ENCODE measurements at places on chromosomes 4 and X.

DNA sequence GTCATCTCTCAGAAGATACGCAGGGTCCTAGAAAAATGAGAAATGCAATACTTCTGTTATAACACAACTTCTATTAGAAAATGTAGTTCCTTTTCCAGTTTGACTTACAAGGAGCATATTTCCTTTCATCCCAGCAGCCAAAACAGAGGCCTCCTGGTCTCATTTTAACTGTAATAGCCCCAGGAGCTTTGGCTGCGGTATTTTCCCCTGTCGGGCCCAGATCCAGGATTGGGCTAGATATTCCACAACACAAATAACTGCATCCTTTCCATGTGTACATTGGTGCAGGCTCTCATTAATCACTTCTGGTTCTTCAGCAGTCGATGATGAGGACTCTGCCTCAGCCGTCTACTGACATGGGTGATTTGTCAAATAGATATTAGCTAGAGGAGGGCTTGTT is 166.1 kb downstream of the TENM3 start:
- no peak for DNase-seq

- DNase-seq, result peak; percentile 65
Observed at GRCh38 chrX:74383611-74384010, 37.7 kb upstream of the SLC16A2 start.

DNA sequence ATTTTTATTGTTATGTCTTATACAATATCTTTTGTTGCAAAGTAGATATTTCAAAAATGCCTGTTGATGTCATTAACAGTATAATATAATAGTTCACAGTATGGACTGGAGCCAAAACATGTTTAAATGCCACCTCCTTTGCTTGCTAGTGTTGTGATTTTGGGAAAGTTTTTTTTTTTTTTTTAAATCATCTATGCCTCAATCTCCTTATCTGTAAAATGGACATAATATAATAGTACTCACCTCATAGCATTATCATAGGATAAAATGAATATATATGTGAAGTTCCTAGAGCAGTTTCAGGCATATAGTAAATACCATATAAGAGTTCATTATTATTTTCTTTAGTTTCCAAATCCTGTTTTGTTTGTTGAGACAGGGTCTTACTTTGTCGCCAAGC is 18.3 kb upstream of the MRPL1 start:
- DNase-seq, result no peak

DNA sequence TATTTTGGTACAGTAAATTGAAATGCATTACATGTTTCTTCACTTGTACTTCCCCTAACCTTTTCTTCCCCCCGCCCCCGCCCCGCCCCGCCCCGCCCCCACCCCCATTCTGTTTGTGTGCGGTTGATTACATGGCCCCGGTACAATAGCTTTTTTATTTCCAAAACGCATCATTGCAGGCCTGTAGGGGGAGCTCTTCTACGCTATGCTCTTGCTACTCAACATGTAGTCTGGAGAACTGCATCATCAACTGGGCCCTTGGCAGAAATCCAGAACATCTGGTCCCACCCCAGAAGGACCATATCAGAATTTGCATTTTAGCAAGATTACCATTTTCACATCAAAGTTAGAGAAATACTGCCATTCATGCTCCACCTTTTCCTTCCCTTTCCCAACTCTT is 333.3 kb upstream of the DDX53 start:
- DNase-seq, result no peak

- DNase-seq, result no peak
Observed at GRCh38 chr4:184309241-184310170, 91.8 kb upstream of the ENPP6 start.

DNA sequence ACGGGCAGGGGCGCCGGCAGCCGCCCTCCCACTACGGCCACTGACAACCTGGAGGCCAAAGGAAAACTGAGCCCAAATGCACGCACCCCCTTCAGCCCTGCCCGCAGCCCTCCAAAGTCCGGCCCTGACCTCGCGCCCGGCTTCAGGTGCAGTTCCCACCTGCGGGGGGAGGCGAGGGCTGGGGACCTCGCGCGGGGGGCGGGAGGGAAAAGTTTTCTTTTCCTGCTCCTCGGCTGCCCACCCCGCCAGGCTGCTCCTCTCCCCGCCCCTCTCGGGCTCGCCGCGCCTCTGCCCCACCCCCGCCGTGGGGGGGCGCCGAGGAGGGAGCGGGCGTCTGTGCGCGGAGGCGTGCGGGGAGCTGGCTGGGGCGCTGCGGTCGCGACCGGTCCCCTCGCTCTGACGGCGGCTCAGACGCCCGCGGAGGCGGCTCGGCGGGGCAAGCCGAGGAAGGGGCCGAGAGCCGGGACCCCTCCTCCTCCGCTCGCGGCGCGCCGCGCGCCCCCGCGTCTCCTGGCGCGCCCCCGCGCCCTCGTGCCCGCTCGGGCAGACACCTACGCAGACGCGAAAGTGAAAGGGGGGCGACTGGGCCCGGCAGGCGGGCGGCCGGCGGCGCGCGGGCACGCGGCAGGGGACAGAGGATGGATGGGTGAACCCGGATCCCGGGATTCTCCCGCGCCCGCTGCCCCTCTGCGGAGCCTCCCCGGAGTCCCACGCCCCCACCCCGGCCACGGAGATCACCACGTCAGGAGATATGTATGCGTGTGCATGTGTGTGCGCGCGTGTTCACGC is 3.1 kb upstream of the NR3C2 start:
- no peak for DNase-seq

DNA sequence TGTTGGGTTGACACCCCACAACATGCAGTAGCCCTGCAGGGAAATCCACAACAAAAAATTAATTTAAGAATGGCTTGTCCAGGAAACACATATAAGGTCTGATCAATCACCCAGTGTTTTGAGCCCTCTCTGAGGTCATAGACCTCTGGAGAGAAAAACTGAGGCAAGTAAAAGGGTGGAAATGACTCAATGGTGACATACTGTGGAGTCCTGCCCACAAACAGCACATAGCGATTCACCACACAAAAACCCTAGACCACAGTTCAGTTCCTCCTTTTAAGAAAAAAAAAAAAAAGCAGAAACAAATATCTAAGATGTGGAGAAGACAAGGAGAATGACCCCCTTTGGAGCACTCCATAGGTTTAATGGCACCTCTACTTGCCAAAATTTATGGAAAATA is 2691.0 kb downstream of the PCDH7 start:
- no peak for DNase-seq

- no peak for DNase-seq
Observed at GRCh38 chr4:7429069-7429416, 5.7 kb downstream of the PSAPL1 start.

Data from AG08395 (cell line).